ENCODE measurements at places on chromosomes 7 and 10.

GRCh38 chr7:41889040-41889439 lies 186.2 kb upstream of the INHBA start:
- DNase-seq: no peak

GRCh38 chr7:99677013-99677647 lies 2.7 kb downstream of the CYP3A5 start:
- DNase-seq: no peak

- DNase-seq: no peak
Observed at GRCh38 chr10:10223131-10223530, 794.5 kb upstream of the CELF2 start.

DNA sequence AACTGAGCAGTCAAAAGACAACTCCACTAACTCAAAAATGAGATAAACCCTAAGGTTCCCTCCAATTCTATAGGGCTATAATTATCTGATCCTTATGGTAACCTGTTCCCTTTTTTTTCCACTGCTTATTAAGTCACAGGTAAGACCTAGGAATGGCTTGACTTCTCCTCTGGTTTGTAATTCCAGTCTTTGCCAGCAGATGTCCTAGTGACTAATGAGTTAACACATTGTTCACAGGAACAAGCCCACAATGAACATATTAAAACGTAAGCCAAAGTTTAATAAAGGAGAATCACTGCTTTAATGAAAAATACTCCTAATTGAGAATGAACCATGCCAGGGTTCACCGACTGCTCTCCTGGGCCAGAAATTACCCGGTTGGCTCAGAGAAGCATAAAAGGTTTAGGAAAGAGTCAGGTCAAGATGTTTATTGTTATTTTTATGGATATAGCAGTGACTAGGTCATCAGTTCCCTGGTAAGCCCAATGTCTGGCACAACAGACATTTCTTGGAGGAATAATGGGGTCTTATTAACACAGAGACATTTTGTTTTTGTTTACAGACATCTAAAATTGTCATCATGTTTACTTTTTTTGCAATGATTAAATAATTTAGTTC lies 120.1 kb downstream of the ELAPOR2 start:
- peak; percentile 61 for DNase-seq

DNA sequence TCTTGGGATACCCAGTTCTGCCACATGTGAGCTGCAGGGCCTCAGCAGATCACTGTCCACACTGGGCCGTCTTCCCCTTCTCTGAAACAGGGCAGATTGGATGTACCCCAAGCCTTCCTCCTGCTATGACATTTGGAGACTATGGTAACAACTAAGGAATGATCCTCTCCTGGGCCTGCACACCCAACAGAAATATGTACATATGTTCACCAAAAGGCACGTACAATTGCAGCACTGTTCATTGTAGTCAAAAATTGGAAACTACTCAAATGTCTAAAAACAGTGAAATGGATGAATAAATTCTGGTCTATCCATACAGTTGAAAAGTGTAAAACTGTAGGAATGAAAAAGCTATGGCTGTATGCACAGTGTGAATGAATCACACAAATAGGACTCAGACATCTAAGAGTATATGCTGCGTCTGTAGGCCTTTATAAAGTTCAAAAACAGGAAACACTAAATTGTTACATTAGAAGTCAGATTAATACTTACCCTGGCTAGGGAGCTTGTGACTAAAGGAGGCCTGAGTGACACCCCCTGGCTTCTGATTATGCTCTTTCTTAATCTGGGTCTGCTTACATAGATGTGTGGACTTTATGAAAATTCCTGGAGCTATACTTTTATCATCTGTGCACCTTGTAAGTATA lies 16.1 kb upstream of the XPNPEP1 start:
- no peak for DNase-seq

- no peak for DNase-seq
Observed at GRCh38 chr7:118793582-118793981, 569.1 kb downstream of the ANKRD7 start.

- DNase-seq: no peak
Observed at GRCh38 chr10:80786322-80786721, 248.6 kb downstream of the SH2D4B start.

DNA sequence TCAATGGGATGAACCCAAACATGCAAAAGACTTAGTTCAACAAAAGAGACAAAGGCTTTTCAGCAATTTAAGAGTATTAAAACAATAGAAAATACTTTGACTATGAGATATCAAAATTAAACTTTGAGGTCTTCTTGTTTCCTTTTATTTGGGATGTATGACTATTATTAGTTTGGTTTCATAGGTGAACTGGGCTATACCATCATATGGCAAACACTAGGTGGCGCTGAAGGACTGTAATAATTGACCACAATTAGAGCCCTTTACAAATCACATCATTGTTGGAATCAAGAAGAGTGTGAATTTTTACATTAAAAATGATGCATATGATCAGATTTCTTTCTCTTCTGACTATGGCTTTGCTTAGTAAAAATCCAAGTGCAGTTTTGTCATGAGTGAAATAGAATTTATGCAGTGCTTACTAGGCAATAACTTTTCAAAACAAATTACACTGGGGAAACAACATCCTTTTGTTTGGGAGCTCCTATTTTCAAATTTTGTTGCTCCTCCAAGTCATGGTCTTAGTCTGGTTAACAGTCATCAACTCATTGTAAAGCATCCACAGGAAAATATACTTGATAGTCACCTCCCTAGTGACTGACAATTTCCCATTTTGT lies 14.7 kb upstream of the NXPH1 start:
- DNase-seq: peak; percentile 54

DNA sequence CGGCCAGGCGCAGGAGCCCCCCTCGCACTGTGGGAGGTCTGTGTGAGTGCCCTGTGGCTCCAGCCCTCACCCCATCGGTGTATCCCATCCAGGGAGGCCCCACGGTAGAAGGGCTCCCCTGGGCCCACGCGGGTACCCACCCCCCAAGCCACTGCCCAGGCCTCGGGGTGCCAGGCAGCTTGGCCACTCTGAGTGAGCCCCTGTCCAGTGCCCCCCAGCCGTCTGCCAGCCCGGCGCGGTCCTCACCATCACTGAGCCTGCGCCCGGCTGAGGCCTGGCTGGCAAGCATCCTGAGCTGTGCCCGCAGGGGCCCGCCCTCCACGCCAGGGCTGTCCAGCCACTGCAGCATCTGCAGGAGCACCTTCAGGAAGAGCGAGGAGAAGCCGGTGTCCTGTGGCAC lies 19.2 kb upstream of the MICALL2 start:
- DNase-seq: no peak

DNA sequence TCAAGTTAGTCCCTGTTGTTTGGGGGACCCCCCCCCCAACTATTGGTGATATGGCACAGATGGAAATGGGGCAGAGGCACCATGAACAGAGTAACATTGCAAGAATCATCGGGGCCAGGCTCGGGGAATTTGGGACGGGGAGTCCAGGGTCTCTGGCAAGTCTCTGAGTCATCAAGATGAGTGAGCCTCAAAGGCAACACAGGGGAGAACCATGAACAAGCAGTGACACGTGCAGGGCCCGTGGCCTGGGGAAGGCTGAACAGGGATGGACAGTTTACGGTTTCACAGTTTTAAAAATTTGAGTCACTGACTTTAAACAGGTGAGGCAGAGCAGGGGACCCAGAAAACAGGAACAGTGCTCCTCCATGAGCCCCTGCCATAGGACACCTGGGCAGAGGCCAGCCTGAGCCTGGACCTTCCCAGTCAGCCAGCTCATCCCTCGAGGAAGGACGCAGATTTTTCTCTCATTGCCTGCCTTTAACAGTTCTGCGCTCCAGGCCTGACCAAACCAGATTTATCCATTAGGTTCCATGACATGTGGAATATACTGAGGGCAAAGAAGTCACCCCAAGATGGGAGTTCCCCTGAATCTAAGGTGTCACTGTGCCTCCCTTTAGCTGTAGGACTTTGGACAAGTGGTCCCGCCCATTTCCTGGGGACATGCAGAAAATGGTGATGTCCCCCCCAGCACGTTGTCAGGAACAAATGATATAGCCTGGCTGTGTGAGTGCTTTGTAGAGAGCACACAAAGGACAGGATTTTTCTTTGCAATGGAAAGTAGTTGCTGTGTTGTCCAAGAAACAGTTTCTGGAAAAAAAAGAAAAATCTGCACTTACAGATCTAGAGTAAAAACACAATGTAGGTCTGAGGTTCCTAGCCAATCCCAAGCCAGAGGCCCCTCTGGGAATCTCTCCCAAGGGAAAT lies 23.8 kb downstream of the CHST15 start:
- no peak for DNase-seq

- peak; percentile 2 for DNase-seq
Observed at GRCh38 chr7:148242294-148242821, 348.2 kb upstream of the C7orf33 start.

- DNase-seq: no peak
Observed at GRCh38 chr7:22220941-22221340, 136.0 kb downstream of the RAPGEF5 start.

DNA sequence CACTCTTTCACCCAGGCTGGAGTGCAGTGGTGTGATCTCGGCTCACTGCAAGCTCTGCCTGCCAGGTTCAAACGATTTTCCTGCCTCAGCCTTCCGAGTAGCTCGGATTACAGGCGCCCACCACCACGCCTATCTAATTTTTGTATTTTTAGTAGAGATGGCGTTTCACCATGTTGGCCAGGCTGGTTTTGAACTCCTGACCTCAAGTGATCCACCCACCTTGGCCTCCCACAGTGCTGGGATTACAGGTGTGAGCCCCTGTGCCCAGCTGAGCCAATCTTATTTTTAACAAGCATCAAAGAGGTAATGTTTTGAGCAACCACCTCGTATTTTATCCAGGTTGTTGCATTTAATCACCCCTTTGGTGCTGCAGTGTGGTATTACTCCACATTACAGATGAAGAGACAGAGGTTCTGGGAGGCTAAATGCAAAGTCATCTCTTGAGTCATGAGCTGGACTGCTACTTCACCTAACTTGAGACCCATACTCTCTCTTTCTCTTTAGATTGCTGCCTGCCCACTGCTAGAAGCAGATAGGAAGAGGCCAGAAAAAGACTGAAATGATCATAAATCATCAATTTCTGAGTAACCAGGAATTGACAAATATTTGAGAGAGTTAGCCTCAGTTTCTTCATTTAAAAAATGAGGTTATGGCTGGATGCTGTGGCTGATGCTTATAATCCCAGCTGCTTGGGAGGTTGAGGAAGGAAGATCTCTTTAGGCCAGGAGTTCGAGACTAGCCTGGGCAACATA lies 116.2 kb downstream of the CAMK1D start:
- DNase-seq: no peak

GRCh38 chr10:34286136-34286739 lies 528.9 kb downstream of the PARD3 start:
- DNase-seq: no peak

GRCh38 chr7:15554081-15554480 lies 7.7 kb downstream of the AGMO start:
- DNase-seq: no peak
